ENCODE measurements at places on chromosomes 12 and 14.

DNA sequence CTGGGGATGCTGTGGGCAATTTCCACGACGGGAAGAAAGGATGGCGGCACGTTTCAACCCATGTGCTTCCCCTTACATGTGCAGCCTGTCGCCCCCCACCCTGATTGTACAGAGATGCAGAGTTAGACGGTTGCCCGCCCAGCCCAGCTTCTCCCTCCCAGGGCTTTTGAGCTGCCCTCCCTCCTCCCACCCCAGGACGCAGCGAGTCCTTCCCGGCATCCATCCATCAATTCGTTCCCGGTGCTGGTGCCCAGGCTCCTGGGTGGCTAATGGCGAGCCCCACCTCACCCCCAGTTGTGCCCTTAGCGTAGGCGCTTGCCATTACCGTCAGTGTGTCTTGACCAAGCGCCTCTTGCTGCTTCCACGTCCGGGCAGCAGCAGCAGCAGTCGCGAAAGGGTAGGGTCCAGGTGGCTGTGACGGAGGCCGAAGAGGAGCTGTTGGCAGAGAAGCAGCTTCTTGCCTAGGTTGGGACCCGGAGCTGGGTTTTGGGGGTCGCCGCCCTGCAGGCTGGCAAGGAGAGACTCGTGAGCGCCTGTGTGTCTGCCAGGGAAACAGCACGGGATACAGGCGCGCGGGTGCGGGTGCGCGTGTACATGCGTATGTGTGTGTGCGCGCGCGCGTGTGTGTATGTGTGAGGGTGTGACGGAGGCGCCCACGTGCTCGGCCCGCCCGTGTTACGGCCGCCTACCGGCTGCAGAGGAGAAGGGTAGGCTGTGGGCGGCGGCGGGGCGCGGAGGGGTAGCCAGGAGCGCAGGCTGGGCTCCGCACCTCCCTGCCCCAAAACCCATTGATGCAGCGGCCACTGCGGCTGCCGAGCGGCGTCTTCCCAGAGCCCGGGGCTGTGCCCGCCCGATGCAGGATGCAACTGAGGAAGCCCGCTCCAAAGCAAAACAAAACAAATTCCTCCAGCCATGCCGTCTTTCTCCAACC, at the start of gene SLC6A15:
SLC6A15 (minus strand) TSS at position 602 of the 931 bp plus-strand sequence. CDS start 20,679 bp downstream, outside the sequence.
- DNase-seq = peak; percentile 84

DNA sequence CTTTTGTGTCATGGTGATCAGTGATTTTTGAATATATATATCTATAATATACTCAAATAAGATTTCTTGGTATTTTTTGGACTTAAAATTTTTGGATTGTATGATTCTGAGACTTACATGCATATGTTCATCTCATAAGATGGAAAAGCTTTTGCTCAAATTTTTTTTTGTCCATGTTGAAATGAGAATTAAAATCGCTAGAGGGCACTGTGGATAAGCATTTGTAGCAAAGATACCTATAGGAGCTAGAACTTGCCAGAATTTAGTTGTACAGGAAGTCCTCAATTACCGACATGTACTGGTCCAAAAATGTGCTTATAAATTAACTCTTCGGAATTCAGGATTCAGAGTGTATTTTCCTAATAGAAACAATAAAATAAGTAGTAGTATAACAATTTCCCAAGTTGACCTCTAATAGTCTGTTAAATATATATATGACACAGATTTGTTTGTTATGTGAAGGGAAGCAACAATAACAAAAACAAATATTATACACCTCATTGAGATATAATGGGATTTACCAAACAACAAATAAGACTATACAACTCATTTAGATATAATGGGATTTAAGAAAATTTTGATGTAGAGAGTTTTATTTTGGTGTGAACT, 179.6 kb downstream of the TMEM117 start:
- DNase-seq = peak; percentile 66

GRCh38 chr12:51687614-51688013, 96.6 kb downstream of the SCN8A start:
- peak; percentile 33 for DNase-seq

DNA sequence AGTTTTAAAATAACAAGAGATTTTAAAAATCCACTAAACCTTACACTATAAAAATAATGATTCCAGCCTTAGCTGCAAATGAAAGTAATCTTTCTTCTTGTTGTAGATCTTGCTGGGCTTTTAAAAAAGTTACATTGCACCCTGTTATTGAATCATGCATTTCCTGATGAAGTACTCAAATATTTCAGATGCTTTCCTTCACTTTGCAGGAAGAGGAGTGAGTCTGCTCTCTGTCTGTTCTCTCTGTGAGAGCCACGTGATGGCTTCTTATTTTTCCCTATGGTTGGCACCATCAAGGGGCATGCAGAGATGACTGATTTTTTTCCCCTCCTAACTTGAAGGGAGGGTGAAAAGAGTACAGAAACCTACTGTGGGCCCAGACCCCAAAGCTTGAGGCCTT, 262.7 kb downstream of the ATP23 start:
- DNase-seq = peak; percentile 14

DNA sequence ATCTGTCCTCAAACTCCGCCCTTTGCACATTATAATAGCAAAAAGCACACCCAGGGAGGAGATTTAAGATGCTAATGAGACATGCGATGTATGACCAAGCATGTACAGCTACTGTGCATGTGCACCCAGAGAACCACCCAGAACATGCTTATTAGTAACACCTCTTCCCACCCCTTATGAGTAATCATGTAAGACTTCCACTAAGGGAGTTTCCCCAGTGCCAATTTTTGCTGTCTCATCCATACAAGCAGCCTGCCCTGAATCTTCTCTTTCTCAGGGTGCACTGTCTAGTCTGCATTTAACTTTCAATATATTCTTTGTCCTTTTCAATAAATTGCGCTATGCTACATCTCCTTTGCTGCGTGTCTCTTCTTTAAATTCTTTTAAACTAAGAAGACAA, 830.0 kb upstream of the NOVA1 start:
- peak; percentile 51 for DNase-seq

- DNase-seq = no peak
Observed at GRCh38 chr12:71641390-71641789, 22.3 kb downstream of the ZFC3H1 start.

DNA sequence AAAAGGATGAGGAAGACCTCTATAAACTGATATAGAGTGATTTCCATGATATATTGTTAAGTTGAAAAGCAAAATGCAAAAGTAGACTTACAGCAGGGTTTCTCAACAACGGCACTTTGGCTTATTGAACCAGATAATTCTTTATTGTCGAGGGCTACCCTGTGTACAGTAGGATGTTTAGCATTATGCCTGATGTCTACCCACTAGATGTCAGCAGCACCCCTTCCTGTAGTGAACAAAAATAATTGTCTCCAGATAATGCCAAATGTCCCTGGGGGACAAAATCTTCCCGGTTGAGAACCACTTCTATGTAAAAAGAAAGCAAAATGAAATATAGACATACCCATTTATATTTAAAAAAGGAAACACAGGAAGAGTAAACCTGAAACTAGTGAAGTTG, 32.4 kb downstream of the ABCD2 start:
- peak; percentile 33 for DNase-seq

GRCh38 chr12:104460041-104460719, 3.4 kb downstream of the CHST11 start:
- no peak for DNase-seq

DNA sequence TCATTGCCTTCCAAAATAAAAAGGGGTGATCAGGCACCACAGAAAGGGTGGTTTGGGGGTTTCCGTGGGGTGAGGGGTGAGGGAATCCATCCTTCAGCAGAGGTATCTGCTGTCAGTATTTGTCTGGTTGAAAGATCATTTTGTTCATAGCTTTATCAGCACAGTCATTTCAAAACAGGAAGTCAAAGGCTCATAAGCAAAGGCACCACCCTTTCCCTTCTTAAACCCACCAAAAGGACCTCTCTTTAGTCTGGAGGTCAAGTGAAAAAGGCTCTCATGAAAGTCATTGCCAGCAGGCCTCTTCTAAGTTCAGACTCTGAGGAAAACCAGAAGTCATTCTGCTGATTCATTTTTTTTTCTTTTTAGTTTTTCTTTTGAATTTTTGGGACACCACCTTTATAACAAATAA, 6.2 kb downstream of the CHST11 start:
- DNase-seq = no peak

DNA sequence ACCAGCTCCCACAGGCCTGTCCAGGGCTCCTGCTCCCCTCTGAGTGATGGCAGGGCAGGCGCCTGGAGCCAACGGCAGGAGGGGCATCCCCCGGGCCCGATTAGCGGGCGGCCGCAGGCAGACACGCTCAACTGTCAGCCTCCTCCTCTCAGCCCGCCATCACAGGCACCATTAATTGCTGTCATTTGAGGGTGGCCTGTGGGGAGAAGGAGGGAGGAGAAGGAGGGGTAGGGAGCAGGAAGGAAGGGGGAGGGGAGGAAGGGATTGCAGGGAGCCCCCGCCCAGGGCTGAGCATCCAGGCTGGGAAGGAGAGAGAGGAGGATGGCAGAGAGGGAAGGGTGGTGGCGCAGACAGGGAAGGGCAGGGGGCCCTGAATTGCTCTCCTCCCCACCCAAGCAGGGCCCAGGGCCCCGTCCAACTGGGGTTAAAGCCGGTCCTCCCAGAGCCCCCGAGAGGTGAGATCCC, 36.1 kb downstream of the NCOR2 start:
- DNase-seq = no peak

DNA sequence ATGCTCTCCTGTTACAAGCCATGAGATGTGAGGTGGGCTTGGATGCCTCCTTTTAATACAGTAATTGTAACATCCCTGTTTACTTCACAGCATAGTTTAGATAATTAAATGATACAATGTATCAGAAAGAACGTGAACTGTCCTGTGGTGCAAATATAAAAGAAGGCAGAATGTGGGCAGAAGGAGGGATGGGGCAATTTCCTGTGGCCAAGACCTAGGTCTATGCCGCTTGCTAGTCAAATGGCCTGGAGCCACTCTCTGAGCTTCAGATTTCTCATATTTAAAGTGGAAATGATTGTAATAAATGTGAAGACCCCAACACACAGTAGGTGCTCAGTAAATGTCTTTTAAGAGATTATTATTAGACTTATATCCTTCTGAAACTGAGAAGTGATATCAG, 24.0 kb upstream of the EVL start:
- no peak for DNase-seq

DNA sequence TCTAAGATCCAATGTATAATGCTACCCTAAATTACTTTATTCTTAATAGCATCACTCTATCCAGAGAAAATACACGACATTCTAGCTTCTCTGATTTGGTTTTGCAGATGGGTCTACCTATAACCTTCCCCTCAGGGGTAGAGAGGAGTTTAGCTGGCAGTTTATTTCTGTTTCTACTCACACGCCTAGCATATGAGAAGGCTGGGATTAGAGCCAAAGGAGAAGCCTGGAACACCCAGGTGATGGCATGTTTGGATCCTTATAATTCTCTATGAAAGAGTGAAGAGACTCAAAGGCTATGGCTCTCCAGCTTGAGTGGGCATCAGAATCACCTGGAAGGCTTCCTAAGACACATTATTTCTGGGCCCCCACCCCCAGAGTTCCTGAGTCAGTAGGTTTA, 131.3 kb downstream of the IGF1 start:
- DNase-seq = no peak

DNA sequence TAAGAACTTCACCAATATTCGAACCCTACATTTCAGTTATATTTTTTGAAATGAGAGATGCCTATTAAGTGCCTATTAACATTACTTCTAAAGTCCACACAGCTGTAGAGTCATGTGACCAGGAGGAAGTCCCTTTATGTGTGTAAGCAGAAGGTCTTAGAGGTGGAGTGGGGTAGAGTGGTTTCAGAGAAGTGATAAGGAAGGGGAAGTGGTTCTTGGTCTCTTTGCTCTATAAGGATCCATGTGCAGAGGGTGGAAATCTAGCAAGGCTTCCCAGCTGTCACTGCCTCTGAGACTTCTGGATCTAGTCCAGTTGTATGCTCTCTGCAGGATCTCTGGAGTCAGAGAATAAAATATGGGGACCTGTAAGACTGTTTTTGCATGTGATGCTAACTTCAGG, 673.9 kb downstream of the FLRT2 start:
- no peak for DNase-seq

- no peak for DNase-seq
Observed at GRCh38 chr12:40335991-40336390, 111.2 kb downstream of the LRRK2 start.

- no peak for DNase-seq
Observed at GRCh38 chr12:82937151-82937550, 250.4 kb downstream of the TMTC2 start.

DNA sequence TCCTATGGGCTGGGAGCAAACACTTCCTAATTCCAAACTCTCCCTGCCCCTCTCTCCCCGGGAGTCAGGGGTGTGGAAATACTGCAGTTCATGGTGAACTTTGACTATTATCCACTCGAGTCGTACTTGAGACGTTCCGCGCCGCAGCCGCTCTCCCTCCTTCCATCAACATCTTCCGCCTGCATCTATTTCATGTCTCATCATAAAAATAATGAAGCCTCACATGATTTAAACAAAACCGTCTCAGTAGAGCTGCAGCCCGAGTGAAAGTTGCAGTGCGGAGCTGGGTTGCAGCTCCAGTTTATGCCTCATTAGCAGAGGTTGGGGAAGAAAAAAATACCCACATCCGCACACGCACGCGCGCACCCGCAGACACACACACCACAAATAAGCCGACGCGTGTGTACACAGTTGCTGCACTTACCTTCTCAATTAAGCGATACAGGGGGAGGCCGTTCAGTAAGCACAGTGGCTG, 283 bp downstream of the LMO3 start:
- DNase-seq = no peak

GRCh38 chr14:53695692-53696214, 260.9 kb downstream of the BMP4 start:
- no peak for DNase-seq

- no peak for DNase-seq
Observed at GRCh38 chr12:62799766-62800406, 135.1 kb downstream of the PPM1H start.

- no peak for DNase-seq
Observed at GRCh38 chr14:99203080-99203479, 68.9 kb downstream of the BCL11B start.

- DNase-seq = no peak
Observed at GRCh38 chr14:22802860-22803686, 12.2 kb downstream of the SLC7A7 start.

DNA sequence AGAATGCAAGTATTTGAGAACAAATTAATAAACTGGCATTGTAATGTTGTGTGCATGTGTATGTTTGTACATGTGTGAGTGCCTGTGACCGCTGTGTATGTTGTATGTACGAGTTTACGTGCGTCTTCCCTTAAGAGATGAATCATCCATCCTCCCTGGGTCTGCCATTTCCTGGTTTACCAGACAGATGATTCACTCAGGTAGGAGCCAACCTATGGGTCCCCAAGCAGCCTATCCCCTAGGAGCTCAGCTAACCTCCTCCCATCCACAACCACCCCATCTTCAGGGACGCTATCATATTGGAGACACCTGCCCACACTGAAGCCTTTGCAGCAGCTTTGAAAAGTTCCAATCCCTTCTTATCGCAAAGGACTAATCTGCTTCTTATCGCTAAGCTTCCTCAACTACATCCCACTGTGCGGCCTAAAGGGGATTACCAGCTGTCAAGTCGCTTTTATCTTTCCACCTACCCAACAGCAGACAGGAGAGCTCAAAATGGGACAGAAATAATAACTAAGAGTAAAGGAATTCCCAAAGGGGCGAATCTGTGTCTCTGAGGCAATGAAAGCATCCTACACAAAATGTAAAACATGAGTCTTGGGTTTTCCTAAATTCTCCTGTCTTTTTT, 81.5 kb upstream of the TMCC3 start:
- no peak for DNase-seq

Measured in astrocyte of the spinal cord (primary cell).